ENCODE measurements at places on chromosomes 16 and 17.

GRCh38 chr17:78316867-78317789 is 42.7 kb downstream of the SOCS3 start:
- no peak for DNase-seq

DNA sequence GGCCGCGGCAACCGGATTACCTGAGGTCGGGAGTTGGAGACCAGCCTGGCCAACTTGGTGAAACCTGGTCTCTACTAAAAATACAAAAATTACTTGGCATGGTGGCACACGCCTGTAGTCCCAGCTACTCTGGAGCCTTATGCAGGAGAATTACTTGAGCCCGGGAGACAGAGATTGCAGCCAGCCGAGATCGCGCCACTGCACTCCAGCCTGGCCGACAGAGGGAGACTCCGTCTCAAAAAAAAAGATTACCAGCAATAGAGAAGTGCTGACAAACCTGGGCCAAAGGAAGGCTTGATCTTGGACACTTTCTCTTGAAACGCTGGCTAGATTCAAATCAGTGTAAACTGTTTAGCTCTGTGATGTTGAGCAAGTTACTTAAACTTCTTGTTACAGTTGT is 4.3 kb downstream of the MT1H start:
- DNase-seq: no peak

DNA sequence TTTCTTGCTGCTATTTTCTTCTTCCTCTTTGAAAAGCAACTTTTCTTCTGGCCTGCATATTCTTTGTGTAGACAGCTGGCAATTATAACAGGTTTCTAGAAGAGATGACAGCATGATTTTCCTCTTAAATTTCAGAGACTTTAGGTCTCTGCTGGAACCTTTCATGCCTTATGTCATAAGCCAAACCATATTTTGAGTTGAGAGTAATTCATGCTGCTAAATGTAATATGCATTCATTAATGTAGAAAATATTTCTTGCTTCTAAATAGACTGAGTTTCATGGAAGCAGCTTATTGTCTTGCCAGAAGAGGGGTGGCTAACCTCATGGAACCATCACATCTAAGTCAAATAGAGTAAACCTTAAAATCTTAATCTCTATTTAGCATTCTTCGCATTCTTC is 25.9 kb upstream of the ABCA9 start:
- DNase-seq: no peak

DNA sequence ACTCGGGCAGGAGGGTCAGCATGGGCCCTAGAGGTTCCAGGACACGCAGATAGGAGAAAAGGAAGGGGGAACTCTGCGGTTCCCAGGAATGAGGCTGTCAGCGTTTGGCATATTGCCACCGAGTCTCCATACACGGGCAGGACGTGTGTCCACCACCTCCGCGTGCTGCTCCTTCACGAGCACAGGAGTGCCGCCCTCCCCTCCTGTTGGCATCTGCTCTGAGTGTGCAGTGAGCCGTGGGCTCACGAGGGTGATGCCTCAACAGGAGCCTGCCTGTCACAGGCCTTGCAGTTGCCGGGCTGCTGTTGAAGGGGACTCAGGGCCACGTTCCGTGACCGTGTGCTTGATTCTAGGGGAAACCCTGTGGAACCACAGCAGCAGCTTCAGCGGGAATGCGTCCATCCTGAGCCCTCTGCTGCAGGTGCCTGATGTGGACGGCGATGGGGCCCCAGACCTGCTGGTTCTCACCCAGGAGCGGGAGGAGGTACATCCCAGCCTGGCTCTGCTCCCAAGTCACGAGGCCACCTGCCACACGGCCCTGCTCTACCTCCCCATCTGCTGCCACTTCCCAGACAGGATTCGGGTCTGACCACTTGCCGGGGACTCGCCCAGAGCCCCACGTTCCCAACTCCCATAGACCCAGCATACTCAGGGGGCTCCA is 14.6 kb downstream of the RGS11 start:
- no peak for DNase-seq

DNA sequence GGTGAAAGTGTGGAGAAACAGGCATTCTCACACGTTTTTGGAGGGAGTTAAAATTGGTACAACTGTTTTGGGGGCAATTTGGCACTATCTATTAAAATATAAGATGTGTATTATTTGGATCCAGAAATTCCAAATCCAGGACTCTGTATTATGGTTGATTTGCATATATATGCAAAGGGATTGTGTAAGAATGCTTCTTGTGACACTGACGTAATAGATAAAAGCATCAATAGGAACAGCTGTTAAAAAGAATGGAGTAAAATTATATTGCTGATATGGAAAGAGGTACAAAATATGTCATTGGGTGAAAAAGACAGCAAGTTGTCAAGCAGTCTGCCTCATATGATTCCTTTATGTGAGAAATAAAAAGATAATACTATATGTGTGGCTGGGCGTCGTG is 17.3 kb downstream of the FA2H start:
- DNase-seq: no peak

GRCh38 chr17:4898927-4899326 is 409 bp upstream of the C17orf107 start:
- no peak for DNase-seq

- no peak for DNase-seq
Observed at GRCh38 chr17:73293480-73293911, 18.3 kb downstream of the CDC42EP4 start.
